Daoy (cell line): ENCODE measurements at places on chromosomes 1 and 21.

- peak; percentile 38 for DNase-seq
These were observed 165.7 kb downstream of the NCAM2 start for GRCh38 chr21:21163904-21164303.

- peak; percentile 32 for DNase-seq
These were observed 703 bp downstream of the PUM1 start for GRCh38 chr1:31064718-31065309.

GRCh38 chr1:174690266-174690665 lies 242.5 kb downstream of the GPR52 start:
- DNase-seq, result no peak

GRCh38 chr1:246445503-246445902 lies 61.6 kb downstream of the SMYD3 start:
- DNase-seq, result no peak

DNA sequence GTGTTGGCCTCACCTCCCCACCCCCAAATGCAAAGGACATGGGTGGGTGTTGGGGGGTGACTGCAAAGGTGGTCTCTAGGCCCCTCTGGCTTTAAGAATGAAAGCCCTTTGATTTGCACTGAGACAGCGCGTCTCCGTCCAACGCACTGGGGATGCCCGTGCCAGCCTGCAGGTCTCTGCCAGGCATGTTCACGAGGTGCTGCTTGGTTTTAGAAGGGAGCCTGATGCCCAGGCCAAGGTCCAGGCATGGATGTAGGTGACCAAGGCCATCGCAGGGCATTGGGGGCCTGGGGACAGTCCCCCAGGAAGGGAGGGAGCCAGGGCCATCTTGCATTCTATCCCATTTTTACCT lies 363.6 kb upstream of the VAMP3 start:
- no peak for DNase-seq
